Activated T-helper 17 cell treated with anti-CD3 and anti-CD28 coated beads, Interleukin-2, amount 50 U/mL, for 72 hours (primary cell): ENCODE measurements at places on chromosomes 12 and 14. TPM values are rescaled to one million over a fixed set of nuclear protein-coding genes. Genes with fewer than 3 reads are reported as not detected.
A peak's percentile ranks its signal among the peaks of the same experiment; 100 is the strongest.

DNA sequence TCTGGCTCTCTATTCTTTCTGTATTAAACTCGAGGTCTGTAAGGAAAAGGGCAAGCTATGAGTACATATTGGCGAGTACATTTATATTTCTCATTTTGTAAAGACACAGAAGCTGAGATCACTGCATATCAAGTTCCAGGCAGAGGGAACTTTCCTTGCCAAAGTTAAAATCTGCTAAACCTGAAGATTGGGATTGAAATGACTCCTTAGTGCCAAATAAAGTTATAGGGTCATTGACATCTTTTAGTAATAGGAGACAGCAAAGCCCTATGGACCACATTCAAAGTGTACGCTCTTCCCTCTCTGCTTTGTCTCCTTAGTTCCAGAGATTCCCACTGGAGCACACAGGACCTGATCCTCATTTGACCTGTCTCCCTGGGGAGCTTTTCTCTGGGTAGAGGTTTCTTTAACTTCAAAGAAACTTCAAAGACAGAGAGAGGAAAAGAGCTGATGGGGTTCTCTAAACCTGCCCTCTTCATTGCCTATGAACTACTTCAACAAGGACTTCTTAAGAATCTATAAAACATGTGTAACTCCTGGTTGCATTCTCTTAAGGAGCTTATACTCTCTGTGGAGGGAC is 42.6 kb upstream of the PTPRR start:
- no peak for ATAC-seq

Gene CLEC9A
- total RNA-seq: not detected

DNA sequence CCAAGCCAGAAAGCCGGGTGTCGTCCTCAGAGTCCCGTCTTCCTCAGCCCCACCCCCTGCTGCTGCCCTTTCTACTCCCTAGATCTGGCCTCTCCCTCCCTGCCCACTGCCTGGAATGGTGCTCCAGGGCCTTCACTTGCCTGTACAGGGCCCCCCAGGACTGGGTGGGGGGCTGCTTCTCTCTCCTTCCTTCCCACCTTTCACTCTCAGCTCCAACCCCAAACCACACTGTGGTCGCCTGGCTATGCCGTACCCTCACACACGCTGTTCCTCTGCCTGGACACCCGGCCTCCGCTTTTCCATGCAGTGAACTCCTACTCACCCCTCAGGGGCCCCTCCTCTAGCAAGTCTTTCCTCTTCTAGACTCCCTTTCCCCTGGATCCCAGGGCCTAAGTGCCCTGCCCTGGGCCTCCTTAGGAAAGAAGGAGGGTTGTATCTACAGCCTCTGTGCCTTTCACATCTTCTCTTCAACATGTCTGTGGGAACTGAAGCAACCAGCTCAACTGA is 25.5 kb upstream of the DIO3 start:
- no peak for ATAC-seq

DNA sequence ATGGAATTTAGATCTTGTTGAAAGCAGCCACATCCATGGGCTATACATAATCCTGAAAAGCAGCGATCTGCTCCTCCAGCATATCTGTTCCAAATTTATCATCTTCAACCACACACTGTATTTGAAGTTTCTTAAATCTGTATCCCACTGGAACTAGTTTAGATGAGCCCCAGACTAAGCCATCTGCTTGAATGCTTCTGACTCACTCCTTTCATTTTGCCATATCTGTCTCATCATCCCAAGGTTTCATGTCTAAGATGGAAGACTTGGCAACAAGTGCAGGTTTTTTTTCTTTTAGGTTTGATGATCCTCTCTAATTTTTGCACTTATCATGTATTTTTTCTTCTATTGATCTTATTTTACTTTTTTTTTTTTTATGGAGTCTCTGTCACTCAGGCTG is 54.4 kb upstream of the TMEM263 start:
- ATAC-seq: no peak

DNA sequence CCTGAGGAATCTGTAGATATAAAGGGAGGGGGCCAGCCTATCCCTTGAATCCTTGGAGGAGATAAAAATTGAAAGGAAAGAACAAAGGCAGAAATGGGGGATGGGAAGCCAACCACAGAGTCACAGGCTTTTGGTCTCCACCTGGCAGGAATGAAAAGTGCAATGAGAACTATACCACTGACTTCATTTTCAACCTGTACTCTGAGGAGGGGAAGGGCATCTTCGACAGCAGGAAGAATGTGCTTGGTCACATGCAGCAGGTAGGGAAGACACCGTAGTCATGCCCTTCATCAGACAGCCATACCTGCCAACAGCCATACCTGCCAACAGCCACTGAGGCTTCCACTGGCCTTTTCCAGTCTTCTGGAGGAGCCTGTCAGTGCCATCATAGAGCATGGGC is 13.4 kb downstream of the ASB8 start:
- no peak for ATAC-seq

DNA sequence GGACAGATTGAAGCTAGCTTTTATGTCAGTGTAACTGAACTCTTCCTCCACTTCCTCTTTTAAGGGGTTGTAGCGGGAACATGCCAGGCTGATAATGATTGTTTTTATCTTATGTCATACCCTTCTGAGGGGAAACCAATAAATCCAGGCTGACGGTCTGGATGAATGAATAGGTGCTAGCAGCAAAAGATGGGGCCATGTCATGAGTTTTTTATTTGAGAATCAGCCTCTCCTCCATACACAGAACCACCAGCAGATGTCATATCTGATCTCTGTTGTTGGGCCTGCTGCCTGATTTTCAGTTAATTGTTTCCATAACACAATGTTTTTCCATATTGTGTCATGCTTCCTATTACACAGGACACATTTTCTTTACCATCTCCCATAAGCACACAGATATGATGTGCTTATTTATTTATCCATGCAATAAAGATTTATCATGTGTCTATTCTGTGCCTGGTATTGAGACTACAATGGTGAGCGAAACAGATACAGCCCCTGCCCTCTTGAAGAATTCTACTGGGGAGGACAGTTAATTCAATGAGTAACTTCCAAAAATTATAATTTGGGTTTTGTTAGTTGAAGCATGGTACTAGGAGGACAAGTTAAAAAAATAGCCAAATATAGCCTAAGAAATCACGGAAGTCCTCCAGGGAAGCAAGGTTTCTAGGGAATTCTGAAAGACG is 33.6 kb upstream of the CRY1 start:
- ATAC-seq: no peak

Gene CD27
- total RNA-seq: 21.1 TPM

DNA sequence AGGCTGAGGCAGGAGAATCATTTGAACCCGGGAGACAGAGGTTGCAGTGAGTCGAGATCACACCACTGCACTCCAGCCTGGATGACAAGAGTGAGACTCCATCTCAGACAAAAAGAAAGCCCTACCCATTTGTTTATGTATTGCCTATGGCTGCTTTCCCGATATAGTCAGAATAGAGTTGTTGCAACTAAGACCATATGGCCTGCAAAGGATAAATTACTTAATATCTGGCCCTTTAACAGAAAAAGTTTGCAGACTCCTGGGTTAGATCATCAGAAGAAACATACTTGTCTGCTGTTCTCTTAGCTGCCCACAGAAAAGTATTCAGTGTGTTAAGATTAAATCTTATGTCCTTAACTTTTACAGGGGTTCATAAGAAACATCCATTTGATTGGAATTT is 122.4 kb upstream of the VASH1 start:
- ATAC-seq: no peak

DNA sequence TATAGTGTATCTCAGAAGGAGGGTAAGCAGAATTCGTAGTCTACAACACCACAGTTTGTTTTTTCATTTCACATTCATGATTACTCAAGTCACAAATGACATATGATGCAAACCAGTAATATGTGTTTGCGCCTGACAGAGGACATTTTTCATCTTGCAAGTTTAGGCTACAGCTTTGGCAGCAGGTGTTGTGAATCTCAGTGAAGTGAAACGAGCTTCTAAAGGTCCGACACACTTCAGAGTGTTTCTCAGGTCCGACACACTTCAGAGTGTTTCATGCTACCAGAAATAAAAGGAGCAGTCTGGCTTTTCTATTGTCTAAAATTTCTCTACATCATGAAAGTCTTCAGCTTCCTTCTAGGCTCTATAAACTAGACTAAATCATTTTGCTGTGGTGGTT is 22.7 kb downstream of the CLEC14A start:
- no peak for ATAC-seq

- ATAC-seq: peak; percentile 63
Observed at GRCh38 chr14:63940387-63940786, 87.6 kb downstream of the SYNE2 start.

DNA sequence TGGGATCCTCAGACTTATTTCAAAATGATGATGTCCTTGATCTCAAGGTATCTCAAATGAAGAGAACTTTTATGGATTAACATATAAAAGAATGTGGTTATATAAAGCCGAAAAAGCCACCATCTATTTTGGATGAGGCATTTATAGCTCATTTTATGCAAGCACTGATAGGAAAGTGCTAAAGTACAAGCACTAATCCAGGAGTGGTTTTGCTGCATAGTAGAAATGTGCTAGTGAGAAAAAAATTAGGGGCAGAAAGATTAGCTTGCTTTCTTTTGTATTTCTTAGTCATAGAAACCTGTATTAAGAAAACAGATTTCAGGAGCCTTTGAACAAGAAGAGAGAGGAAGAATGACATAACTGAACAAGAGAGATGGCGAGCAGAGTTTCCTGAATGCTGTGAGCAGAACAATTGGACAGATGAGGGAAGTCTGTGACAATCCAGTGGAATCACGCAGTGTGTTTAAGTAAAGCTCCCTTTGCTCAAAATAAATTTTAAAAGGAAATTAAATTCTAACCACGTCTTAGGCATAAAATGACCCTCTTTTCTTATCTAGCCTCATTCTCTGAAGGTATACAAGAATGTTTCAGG is 238.2 kb upstream of the NOVA1 start:
- no peak for ATAC-seq

DNA sequence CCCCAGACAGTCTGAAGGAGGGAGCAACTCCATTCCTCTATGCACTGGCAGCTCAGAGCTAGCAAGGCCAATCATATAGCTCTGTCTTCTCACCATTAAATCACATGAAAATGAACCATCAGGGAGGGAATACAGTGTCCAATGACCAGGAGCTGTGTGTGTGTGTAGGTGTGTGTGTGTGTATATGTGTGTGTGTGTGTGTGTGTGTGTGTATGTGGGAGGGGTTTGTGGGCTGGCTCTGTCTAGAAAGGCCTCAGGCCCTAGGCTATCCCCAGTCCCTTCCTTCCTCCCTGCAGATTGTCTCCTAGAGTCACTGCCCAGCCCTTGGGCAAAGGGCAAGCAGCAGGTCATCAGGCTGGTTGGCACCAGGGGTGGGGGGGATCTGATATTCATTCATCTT is 5.7 kb upstream of the SUSD6 start:
- ATAC-seq: no peak

- ATAC-seq: no peak
Observed at GRCh38 chr12:130398100-130398848, 60.6 kb downstream of the PIWIL1 start.

DNA sequence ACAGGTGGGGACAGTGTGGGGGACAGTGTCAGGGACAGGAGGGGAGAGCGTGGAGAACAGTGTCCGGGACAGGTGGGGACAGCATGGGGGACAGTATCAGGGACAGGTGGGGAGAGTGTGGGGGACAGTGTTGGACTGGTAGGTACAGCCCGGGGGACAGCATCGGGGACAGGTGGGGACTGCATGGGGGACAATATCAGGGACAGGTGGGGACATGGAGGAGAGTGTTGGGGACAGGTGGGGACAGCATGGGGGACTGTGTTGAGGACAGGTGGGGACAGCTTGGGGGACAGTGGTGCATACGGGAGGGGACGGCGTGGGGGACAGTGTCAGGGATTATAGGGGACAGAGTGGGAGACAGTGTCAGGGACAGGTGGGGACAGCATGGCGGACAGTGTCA is 212.3 kb downstream of the TMEM121 start:
- ATAC-seq: no peak

DNA sequence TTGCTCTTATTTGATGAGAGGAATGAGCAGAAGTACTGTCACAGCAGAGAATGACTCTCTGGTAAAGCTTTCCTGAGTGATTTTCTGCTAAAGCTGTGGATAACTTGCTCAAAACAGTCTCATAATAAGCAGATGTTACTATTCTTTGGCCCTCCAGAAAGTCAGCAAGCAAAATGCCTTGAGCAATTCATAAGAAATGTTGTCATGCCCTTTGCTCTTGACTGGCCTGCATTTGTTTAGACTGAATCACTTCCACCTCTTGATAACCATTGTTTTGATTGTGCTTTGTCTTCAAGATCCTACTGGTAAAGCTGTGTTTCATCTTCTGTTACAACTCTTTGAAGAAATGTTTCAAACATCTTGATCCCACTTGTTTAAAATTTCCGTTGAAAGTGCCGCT is 457.9 kb upstream of the FOXG1 start:
- ATAC-seq: no peak

Gene NOXRED1
- 0.89 TPM for total RNA-seq

- ATAC-seq: peak; percentile 72
Observed at GRCh38 chr14:74299061-74299545, 3.6 kb downstream of the ABCD4 start.

Gene SLC25A3
- 563 TPM for total RNA-seq

Gene TMEM121
- total RNA-seq: 2.5 TPM

- ATAC-seq: no peak
Observed at GRCh38 chr14:22489244-22489545, 99.8 kb downstream of the DAD1 start.

DNA sequence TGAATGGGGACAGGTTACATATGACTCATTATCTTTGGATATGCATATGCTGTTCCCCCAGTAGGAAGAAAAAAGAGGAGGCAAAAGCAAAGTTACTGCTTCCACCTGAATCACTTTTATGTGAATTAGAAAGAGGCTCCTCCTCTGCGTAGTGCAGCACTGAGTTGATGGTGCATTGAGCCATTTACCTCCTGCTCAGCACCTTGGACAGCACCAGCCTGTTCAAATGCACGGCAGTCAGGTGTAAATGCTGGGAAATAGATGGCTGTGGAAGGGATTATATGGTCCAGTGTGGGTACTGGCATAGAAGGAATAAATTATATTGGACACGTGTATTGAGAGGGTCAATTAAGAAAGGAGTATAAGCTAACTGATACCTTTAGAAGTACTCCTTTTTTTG is 541.9 kb upstream of the SEL1L start:
- no peak for ATAC-seq

GRCh38 chr12:77608271-77608824 is 222.3 kb upstream of the NAV3 start:
- no peak for ATAC-seq

- no peak for ATAC-seq
Observed at GRCh38 chr12:93939641-93940325, 208.6 kb upstream of the PLXNC1 start.
